LHCN-M2 (cell line): ENCODE measurements at places on chromosomes 12 and 14.

- DNase-seq = no peak
These were observed 21.1 kb upstream of the CERS5 start for GRCh38 chr12:50188241-50188781.

DNA sequence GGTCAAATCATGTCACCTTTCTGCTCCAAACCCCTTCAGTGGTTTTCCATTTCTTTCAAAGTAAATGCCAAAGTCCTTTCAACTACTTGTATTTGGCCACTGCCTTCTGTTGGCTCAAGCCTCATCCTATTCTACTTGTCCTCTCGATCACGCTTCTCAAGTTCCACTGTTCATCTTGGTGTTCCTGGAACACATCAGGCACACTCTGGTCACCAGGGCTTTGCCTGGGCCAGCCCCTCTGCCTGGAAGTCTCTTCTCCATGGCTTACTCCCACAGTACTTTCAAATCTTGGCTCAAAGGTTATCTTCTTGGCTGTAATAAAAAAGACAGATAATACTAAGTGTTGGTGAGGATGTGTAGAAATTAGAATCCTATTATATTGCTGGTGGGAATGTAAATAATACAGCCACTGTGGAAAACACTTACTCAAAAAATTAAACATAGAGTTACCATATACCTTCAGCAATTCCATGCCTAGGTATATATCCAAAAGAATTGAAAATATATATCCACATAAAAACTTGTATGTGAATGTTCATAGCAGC is 17.3 kb upstream of the PPFIBP1 start:
- no peak for DNase-seq

GRCh38 chr12:104134882-104135281 is 3.1 kb downstream of the NFYB start:
- no peak for DNase-seq

- no peak for DNase-seq
These were observed 15.9 kb downstream of the GALNT8 start for GRCh38 chr12:4736091-4736490.

DNA sequence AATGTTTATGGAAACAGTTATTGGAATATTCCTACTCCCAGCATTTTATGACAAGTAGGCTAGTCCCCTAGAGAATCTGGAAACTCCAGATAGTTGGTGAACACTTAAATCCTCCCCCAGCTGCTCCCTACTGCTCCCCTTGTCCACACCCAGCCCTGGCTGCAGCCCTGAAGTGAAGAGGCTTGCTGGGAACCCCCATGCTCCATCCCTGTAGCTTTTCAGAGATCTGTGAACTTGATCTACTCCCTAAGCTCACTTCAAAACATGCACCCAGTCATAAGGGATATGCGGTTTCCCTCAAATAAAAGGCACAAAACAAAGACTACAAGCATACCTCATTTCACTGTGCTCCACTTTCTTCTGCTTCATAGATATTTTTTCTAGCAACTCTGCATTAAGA is 33.2 kb downstream of the EGLN3 start:
- DNase-seq = no peak

DNA sequence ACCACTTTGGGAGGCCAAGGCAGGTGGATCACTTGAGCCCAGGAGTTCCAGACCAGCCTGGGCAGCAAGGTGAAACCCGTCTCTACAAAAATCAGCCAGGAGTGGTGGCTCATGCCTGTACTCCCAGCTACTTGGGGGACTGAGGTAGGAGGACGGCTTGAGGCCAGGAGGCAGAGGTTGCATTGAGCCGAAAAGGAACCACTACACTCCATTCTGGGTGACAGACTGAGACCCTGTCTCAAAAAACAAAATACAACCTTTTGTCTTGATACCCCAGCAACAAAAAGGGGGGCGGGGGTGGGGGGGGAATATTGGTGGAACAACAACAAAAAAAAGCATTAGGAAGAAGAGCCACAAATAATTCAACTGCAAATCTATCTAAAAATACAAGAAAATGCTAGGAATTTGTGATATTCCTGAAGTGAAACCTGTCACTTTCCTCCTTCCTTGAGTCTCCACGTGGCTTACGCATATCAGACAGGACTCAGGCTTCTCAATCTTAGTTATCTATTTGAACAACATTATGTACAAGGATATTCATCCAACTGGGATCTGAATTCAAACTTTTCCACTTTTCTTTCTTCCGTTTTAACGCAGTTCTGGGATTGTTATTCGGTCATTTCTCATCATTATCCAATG is 1.3 kb downstream of the R3HDM2 start:
- DNase-seq = no peak

DNA sequence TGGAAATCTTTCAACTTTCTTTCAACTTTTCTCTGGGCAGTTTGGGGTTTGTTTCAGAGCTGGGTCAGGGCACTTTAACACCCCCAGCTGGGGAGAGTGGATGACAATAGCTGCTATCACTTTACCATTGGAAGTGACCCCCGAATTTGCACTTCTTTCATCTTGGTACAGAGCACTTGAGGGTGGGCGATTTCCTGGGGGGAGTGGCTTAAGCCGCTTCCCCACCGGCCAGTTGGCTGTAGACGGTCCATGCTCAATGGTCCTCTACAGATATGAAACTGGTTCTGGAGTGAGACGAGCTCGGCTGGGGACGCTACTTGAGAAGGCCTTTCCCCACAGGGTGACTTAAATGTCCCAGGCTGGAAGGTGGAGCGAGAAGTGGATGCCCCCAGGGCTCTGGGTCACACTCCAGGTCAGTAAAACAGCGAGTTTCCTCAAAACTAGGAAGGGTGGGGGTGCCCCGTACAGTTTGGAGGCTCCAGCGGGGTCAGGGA is at the start of gene VRTN:
TSS of gene VRTN (plus strand) at position 231 of the 494 bp plus-strand sequence. CDS start 8,313 bp downstream, outside the sequence.
- DNase-seq = no peak

GRCh38 chr12:56362130-56363059 is at the start of gene APOF:
APOF (minus strand) TSS chr12:56362857; CDS start chr12:56362745, 112 bp downstream.
- no peak for DNase-seq

- peak; percentile 16 for DNase-seq
These were observed 271.5 kb upstream of the TBX3 start for GRCh38 chr12:114955414-114956014.

DNA sequence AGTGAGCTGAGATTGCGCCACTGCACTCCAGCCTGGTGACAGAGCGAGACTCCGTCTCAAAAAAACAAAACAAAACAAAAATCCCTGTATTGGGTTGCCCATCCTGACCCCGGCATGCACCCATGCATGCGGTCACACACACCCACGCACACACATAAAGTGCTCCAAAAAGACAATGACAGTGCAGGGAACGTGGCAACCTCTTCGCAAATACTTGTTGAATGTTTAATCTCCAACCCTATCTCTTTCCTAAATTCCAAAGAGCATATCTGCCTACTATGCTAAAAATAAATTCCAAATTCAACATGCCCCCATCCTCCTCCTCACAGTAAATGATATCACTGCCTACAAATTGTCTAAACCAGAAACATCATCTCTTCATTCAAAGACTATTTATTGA is 13.5 kb downstream of the SLC7A7 start:
- no peak for DNase-seq

DNA sequence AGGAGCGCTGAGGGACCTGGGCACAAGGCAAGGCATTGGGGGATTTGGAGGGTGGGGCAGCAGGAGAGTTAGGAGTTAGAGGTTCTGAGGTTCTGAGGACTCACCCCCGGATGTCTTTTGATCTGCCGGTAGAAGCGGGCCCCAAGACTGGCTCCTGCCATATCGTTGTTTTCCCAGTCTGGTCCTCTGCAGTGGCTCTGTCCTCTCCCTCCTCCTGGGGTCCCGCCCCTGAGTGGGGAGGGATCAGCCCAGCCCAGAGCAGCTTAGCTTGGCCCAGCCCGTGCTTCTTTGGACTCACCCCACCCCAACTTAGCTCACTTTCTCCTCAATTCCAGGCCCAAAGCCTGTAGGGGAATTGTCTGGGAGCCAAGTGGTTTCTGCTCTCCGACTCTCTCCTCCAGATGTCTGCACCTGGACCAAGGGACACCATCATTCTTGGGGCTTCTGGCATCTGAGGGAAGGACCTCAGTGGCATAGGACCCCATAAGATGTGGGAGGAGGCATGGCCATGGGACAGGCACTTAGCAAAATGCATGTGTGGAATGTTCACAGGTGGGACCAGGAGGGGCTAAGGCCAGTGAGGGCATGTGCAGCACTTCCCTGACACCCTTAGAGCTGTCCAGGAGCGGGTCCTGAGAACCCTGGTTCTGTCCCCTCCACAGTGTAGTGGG is 7.5 kb downstream of the SHMT2 start:
- DNase-seq = no peak

- DNase-seq = peak; percentile 78
These were observed 21.4 kb downstream of the TEAD4 start for GRCh38 chr12:2980630-2981029.

DNA sequence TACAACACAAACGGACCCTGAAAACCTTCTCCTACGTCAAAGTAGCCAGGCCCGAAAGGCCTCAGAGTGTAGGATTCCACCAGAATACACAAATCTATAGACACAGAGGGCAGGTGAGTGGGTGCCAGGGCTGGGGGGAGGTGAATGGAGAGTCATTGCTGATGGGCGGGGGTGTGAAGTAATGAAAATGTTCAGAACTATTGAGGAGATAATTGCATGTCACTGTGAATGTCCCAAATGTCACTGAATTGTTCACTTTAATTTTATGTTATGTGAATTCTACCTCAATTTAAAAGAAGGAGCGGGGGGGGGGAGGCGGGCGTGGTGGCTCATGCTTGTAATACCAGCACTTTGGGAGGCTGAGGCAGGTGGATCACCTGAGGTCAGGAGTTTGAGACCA is 36.0 kb downstream of the P2RX4 start:
- no peak for DNase-seq

- no peak for DNase-seq
These were observed 27.3 kb downstream of the CAPS2 start for GRCh38 chr12:75302781-75303180.

GRCh38 chr14:99158150-99158549 is 113.8 kb downstream of the BCL11B start:
- no peak for DNase-seq

DNA sequence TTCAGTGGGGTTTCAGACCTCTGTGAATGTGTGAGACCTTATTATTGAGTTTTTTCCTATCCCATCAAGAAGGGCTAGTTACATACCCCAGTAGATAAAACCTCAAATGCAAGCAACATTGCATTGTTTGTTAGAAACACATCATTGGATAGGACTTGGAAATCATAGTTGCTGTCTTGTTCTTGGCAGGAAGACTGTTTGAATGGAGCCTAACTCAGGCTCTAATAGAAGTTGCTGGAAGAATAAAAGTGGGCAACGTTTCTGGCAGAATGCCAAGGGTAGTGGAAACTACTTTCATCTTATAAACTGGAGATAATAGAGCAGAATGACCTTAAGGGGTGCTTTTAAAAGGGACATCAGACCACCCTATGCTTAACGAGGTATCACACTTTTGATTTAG is 9.9 kb upstream of the PTHLH start:
- peak; percentile 21 for DNase-seq
